ENCODE measurements at places on chromosomes 3 and 15.

DNA sequence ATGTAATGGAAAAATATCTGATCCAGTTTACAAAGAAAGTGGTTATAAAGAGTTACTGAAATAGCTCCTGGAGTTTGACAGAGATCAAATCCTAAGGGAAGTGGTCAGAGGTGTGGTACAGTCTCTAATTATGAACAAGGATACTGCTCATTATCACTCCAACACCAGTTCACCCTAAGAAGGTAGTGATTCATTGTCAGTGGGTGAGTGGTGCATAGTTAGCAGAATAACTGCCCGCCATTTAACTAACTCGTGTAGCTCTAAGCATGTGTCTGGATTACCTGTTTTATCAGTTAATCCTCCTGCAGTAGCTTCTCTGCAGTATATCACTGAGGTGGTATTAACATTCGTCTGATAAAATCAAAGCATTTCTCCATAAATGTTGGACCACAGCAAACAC, 700.1 kb downstream of the NLGN1 start:
- DNase-seq = no peak

DNA sequence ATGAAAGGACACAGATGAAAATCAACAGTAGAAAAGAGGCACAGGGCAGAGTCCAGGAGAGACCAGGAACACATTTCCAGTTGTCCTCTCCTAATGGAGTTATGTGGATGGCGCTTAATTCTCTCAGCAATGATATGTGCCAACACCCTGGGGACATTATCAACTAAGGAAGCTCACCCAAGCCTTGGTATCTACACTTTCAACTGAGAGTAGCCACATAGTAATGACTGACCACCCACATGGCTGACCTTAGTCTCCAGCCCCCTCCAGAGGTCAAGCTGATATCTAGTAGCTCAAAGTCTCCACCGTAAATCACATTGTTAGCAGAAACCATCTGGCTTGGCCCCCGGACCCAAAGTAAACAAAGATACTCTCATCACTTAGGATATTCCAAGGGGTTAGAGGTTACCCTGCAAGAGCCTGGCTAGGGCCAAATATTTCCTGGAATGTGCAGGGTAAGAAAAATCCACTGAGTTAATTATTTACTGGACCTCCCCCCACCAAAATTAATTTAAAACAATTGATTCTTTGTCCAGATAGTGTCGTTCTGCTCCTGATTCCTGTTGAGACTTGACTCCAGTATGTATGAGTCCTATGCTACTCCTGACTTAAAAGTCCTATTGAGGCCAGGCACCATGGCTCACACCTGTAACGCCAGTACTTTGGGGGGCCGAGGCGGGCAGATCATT, 24.8 kb downstream of the GABRR3 start:
- DNase-seq = no peak

GRCh38 chr3:108389372-108389771, 93.0 kb downstream of the HHLA2 start:
- DNase-seq = no peak

GRCh38 chr15:60540002-60540651, 61.2 kb upstream of the ICE2 start:
- DNase-seq = no peak

GRCh38 chr3:57627976-57628375, 30.8 kb upstream of the ARF4 start:
- DNase-seq = no peak

GRCh38 chr3:66053550-66054094, 14.9 kb upstream of the MAGI1 start:
- no peak for DNase-seq

DNA sequence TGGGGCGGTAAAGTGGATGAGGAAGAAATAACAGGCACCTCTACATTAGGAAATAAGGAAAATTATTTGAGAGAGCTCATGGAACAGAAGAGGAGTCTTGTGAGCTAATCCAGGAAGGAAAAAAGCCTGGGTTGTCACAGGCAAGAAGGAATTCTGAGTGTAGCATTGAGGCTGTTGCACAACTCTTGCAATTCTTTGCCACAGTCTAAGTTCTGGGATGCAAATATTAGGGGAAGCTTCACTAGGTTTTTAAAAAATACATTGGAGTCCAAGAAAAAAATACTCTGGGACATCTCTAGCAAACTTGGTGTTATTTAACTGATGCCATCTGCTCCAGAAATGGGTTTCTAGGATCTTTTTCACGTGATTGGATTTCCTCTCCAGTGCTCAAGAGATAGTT, 122.3 kb downstream of the SPATA16 start:
- no peak for DNase-seq

DNA sequence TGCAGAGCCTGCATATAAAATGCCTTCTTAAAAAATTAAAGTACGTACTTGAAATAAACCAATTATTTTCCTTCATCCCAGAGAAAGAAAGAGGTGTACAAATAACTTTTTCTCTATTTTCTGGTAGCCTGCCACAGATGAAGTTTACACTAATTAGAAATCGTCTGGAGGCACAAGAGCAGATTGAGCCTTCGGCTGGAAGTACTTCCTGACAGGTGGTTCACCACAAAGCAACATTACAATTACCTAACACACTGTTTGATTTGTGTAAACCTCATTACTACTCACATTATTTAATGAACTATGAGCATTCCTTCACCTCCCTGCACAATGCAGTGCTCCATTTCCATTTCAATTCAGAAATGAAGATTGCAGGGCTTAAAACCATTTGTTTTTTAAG, 856.1 kb downstream of the SI start:
- DNase-seq = no peak

- DNase-seq = no peak
These were observed 904.6 kb downstream of the PDCD6IP start for GRCh38 chr3:34703053-34703452.

- no peak for DNase-seq
These were observed 91.3 kb downstream of the PDE8A start for GRCh38 chr15:85072917-85073316.

- no peak for DNase-seq
These were observed 8.8 kb upstream of the LCTL start for GRCh38 chr15:66574596-66574950.

GRCh38 chr3:136893848-136894443, 31.9 kb downstream of the NCK1 start:
- DNase-seq = no peak

DNA sequence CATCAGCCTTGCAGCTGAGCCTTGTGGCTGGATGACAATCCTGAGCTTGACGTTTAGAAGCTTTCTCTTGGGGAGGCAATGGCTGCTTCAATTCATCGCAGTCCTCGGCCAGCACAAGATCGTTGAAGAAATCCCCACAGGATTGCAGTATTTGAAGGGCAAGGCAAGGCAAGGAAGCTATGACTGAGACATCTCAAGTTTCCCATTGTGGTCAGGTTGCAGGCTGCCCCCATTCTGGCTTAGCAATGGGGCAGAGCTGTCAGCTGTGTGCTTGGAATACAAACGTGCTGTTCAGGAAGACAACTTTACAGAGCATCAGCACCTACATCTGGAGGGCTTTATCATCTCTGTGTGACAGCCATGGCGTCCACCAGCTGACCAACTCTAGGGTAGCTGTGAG, 275.9 kb upstream of the TBL1XR1 start:
- no peak for DNase-seq

- DNase-seq = no peak
These were observed 314.1 kb upstream of the IL12A start for GRCh38 chr3:159674583-159674982.

- no peak for DNase-seq
These were observed 311.2 kb upstream of the NAALADL2 start for GRCh38 chr3:174547801-174548435.

DNA sequence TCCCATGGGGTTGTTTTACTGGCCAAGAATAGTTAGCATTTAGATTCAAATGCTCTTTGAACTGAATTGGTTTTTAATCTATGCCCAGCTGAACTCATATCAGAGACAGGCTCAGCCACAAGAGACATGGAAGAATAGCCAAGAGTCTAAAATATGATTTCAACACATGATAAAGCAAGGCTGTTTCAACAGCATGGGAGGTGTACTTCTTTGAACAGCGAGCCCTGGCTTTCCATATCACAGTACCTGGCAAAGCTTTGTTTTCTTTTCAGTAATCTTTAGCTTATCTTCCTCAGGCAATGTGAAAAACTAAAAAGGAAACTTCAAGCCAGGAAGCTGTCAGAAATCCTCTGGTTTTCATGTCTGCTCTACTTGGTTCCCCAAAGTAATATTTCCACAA, 413.6 kb upstream of the ADAMTS9 start:
- no peak for DNase-seq

GRCh38 chr3:195182470-195182795, 88.5 kb downstream of the XXYLT1 start:
- no peak for DNase-seq

- peak; percentile 47 for DNase-seq
These were observed 2.1 kb upstream of the GNAT1 start for GRCh38 chr3:50189274-50189673.

- no peak for DNase-seq
These were observed 6.1 kb downstream of the CYP1A2 start for GRCh38 chr15:74754593-74755215.

GRCh38 chr3:25558121-25558520, 106.6 kb downstream of the TOP2B start:
- DNase-seq = no peak

DNA sequence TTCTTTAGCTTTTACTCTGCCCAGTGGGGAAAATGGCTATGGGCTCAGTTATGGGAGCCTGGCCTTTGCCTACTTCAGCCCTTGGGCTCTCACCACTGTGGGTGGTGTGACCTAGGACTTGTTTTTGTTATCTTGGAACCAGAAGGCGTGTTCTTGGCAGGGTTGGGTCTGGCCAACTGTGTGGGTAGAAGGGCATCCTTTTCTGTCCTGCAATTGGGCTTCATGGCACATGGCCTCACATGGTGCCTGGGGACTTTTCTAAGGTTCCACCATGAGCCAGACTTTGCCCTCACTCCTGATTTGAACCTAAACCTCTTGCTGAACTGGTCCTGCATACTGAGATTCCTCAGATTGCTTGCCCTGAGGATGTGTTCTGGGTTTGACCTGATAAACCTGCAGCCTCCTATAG, 1.7 kb downstream of the GLYCTK start:
- no peak for DNase-seq

DNA sequence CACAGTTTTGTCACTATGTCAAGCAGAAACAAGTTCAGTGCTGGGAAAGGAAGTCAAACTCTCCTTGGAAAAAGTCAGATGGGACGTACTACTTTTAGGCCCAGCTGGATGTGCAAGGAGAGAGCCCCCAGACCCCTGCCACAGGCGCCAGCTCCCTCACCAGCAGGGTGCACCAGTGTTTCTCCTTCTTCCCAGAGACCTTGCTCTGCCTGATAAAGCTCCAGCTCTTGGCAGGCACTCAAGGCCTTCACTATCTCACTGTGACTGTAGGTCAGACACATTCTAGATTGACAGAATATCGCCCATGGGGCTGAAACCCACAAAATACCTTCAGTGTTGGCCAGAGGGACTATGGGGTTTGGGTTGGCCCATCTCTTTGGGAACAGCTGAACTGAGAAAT, 54.8 kb upstream of the CHRNB4 start:
- no peak for DNase-seq

GRCh38 chr3:143865302-143865701, 17.0 kb upstream of the SLC9A9 start:
- DNase-seq = no peak

GRCh38 chr3:71421820-71422566, 161.5 kb downstream of the FOXP1 start:
- DNase-seq = no peak

DNA sequence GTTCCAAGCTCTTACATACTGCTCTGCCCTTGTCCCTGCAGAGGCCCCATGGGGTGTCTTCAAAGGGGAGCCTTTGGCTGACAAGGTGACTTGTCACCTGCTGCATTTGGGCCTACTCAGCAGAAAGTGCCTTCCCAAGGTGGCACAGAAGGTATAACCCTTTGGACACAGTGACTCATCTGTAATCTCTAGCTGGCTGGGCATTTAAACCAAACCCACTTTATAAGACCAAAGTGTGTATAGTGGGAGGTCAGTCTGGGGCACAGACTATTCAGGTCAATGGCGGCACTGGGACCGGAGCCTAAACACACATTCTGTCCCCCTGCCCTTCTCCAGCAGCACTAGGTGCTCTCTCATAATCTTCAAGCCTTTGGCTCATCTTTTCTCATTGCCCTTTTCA, 35.1 kb downstream of the GJD2 start:
- no peak for DNase-seq

DNA sequence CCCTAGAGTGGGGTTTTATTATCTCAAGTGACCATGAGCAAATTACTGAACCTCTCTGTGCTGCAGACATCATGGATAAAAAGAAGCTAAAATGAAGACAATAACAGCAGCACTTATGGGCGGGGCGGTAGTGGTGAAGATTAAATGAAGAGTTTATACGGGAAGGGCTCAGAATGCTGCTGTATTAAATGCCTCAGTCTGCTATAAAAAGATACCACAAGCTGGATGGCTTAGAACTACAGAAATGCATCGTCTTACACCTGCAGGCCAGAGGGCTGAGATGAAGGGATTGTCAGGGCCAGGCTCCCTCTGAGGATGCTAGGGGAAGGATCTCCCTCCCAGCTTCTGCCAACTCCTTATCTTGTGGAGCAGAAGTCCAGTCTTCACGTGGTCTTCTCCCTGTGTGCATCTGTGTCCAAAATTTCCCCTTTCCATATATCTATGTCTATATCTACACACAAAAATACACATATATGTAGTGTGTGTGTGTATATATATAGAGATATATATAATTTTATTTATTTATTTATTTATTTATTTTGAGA, 2.9 kb downstream of the ALG1L2 start:
- no peak for DNase-seq

DNA sequence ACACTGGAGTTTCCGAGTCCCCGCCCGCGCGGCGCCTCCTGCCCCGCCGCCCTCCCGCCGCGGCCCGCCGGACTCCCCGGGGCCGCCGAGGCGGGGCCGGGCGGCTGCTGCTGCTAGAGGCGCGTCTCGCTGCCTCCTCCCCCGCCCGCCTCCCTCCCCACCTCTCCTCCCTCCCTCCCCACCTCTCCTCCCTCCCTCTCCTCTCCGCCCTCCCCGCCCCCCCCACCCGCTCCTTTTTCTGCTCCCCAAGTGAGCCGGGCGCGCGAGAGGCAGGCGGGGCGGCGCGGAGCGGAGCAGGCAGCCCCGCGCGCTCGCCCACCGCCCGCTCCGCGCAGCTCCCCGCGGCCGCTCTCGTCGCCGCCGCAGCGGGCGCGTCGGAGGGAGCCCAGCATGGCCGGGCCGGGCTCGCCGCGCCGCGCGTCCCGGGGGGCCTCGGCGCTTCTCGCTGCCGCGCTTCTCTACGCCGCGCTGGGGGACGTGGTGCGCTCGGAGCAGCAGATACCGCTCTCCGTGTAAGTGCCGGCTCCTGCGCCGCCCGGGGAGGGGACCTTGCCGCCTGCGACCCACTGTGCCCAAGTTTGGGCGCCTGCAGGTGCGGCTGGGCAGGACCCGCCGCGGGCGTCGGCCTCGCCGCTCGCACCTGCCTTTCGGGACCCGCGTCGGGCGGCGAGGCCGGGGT, at the start of gene CACNA2D3:
Gene CACNA2D3, plus strand, starts transcription at position 229 of the 679 bp plus-strand sequence.
- DNase-seq = no peak

- no peak for DNase-seq
These were observed 174.3 kb upstream of the BCL6 start for GRCh38 chr3:187919544-187919943.

- DNase-seq = no peak
These were observed 119.8 kb upstream of the LIPC start for GRCh38 chr15:58312031-58312430.
